ENCODE measurements at places on chromosomes 4 and X.
A peak's percentile ranks its signal among the peaks of the same experiment; 100 is the strongest.

GRCh38 chr4:99028187-99028586 lies 32.7 kb downstream of the METAP1 start:
- DNase-seq = peak; percentile 14

- DNase-seq = no peak
Measured at GRCh38 chr4:54657551-54658251, at the start of gene KIT. Gene KIT, plus strand, starts transcription at chr4:54657957. Its CDS starts 58 bp downstream, at chr4:54658015.

DNA sequence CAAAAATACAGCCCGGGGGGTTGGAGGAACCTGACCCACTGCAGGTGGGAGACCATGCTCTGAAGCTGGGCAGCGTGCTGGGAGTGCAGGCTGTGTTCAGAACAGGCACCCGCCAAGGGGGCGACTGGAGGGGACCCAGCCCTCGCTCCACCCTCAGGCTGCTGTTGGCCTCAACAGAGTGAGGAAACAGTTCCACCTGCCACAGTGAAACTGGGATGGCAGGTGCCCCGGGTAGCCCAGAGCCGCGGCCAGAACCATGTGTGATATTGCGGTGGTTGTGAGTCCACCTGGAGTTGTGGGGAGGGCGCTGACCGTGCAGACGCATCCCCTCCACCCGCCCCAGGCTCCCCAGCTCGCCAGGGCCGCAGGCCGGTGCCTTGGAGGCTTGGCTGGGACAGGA lies 45.7 kb upstream of the PSAPL1 start:
- DNase-seq = no peak

- DNase-seq = peak; percentile 72
Measured at GRCh38 chr4:184503869-184504300, 29.5 kb upstream of the IRF2 start.

GRCh38 chr4:160175064-160175643 lies 1072.3 kb downstream of the RAPGEF2 start:
- no peak for DNase-seq

GRCh38 chr4:165312506-165312905 lies 15.0 kb upstream of the MSMO1 start:
- DNase-seq = no peak

DNA sequence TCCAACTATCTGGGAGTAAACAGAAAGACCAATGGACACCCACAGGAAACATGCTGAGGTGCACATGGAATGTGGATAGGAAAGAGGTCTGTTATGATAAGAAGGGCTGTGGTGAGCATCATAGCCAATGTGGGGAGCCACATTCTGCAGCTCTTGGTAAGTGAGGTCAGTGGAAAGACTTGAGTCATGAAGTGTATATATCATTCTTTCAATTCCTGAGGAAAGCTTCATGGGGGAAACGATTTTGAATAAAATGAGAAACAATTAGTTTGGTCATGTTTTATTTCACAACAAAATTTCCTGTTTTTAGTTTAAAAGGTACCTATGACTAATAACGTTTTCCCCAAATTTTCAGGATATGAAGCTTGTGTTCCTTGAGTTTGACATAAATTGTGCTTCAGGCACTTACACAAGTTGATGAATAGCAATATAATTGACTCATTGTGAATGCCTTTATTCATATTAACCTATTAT lies 41.4 kb upstream of the RASSF6 start:
- DNase-seq = peak; percentile 19

- DNase-seq = no peak
Measured at GRCh38 chrX:65811558-65812228, 144.2 kb downstream of the MSN start.

- DNase-seq = no peak
Measured at GRCh38 chr4:122050841-122051240, 99.0 kb upstream of the TRPC3 start.

DNA sequence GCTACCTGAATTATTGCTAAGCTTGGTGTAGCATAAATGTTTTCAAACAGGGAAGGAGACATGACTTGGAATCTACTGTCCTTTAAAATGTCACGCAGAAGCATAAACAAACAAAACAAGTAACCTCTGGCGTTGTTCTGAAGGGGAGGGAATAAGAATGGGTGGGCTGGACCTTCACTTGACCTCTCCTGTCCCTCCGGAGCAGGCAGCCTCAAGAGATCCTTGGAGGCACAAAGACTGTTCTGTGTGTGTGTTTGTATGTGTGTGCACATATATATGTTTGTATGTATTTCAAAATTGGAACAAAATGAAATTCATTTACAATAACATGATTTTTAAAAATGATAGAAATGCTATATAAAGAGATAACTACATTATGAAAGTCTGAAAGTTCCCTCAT lies 91.3 kb upstream of the DCLK2 start:
- no peak for DNase-seq

GRCh38 chr4:78624048-78624447 lies 72.5 kb downstream of the ANXA3 start:
- no peak for DNase-seq

DNA sequence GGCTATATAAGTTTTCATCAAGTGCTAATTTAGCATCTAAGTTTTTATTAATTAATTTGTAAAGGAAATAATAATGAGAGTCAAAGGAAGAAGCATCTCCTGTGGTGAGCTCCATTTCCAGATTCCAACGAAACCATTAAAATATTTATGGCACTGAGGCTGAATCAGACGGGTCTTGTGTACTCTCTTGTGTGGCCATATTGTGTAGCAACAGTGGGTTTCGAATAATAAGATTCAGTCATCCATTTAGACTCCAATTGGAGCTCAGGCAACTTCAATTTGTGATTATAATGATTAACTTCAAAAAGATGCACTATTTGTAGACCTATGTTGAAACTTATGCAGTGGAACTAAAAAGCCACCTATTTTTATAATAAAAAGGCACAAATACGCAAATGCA lies 82.4 kb downstream of the SNCA start:
- DNase-seq = no peak

- no peak for DNase-seq
Measured at GRCh38 chrX:826448-826847, 195.9 kb downstream of the SHOX start.

GRCh38 chrX:73563738-73564068 lies 706 bp downstream of the CHIC1 start:
- peak; percentile 21 for DNase-seq

DNA sequence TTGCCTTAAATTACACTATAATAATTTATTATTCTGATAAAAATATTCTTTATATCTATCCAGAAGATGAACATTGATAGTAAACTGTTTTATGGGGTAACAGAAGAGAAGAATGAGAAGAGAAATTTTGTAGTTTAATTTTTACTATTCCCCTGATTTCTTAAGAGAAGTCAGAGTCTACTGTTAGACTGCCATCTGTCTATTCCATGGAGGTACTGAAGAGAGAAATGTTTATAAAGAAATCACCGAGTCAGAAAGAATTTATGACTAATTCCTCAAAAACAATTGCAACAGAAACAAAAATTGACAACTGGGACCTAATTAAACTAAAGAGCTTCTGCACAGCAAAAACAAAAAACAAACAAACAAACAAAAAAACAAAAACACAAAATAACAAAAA lies 149.9 kb downstream of the FGF16 start:
- no peak for DNase-seq

- no peak for DNase-seq
Measured at GRCh38 chr4:1746919-1747602, 25.7 kb downstream of the TACC3 start.

DNA sequence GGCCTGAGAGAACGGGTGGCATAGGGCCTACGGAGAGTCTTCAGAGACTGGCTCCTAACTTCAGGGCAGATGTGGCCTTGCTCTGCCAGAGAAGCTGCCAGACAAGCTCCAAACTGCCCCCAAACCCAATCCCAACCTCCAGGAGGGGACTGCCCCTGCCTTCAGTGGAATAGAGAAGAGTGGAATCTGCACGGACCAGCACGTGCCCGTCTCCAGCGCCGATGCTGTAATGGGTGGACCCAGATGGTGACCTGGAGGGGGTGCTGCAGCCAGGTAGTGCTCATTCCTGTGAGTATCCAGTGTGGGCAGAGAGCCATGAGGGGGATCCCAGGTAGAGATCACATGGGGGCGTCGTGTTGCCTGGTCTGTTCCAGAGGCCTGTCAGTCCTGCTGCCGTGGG lies 73.2 kb upstream of the NKX1-1 start:
- no peak for DNase-seq

DNA sequence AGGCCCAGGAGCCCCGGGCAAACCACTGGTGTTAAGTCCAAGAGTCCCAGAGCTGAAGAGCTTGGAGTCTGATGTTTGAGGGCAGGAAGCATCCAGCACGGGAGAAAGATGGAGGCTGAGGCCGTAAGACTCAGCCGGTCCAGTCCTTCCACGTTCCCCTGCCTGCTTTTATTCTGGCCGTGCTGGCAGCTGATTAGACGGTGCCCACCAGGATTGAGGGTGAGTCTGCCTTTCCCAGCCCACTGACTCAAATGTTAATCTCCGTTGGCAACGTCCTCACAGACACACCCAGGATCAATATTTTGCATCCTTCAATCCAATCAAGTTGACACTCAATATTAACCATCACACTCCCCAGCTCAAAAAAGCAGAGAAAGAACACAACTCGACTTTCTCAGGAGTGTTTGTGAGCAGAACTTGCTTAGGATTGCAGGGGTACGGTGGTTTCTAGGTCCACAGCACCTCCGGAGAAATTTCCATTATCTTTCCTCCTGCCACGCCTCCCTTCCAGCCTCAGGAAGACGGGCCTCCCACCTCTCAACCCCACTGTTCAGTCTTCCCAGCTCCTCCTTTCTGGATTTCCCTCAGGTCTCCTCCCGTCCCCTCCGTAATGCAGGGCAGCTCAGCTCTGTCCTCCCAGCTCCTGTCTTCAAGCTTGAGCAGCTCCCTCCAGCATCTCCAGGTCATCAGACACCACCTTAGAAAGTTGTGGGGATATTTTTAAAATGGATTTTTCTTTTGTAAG lies 13.3 kb upstream of the TMEM271 start:
- no peak for DNase-seq

DNA sequence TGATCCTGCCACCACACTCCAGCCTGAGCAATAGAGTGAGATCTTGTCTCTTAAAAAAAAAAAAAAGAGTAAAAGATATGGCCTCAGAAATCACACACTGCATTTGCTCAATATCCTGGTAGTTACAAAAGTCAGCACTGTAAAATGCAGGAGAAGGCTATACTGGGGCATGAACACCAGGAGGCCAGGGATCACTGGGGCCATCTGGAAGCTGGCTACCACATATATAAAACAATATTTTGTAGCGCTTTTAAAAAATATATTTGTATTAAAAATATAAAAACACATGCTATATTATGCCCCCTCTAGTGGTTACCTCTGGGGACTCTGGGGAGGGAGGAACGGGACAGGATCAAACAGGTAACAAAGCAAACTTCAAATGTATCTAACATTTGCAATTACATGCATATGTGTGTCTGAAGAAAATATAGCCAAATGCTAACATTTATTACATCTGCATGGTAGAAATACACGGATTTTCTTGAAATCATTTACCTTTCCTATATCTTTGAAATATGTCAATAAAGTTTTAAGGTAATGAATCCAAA lies 4.0 kb downstream of the C4orf46 start:
- DNase-seq = peak; percentile 38

GRCh38 chr4:36027203-36027602 lies 217.1 kb downstream of the ARAP2 start:
- DNase-seq = no peak

GRCh38 chrX:123959281-123960063 lies 2.0 kb upstream of the STAG2 start:
- no peak for DNase-seq

Measured in activated CD4-positive, alpha-beta T cell treated with anti-CD3 and anti-CD28 coated beads, Interleukin-10, Interleukin-2, amounts not matched to agents 100 ng/mL and 50 ng/mL, durations not matched to agents 16 hours and 8 hours (primary cell).